ENCODE measurements at places on chromosomes 2 and 18. TPM values are rescaled to one million over a fixed set of nuclear protein-coding genes. Genes with fewer than 3 reads are reported as not detected.

CD207 gene
- not detected for total RNA-seq

PTRHD1 gene
- 29.8 TPM for total RNA-seq

DNAJC27 gene
- 1.3 TPM for total RNA-seq

AKAIN1 gene
- total RNA-seq = not detected

SEPTIN10 gene
- total RNA-seq = 35.5 TPM

CABYR gene
- 5.9 TPM for total RNA-seq

FBXO41 gene
- 4.7 TPM for total RNA-seq

GREB1 gene
- not detected for total RNA-seq

TLX2 gene
- not detected for total RNA-seq

NAGK gene
- total RNA-seq = 102 TPM

NEB gene
- 0.07 TPM for total RNA-seq

RAB6C gene
- total RNA-seq = not detected

KCNG2 gene
- total RNA-seq = not detected

VIL1 gene
- total RNA-seq = not detected

SPDYA gene
- total RNA-seq = 0.28 TPM

SCYGR4 gene
- total RNA-seq = not detected

SNTG2 gene
- not detected for total RNA-seq

NAT8 gene
- not detected for total RNA-seq

KANSL1L gene
- 1.5 TPM for total RNA-seq
